ENCODE measurements at places on chromosomes 5 and 9. TPM values are rescaled to one million over a fixed set of nuclear protein-coding genes. Genes with fewer than 3 reads are reported as not detected.

The POLK gene
- 28.7 TPM for total RNA-seq

The RETREG1 gene
- total RNA-seq, result 15.1 TPM

GRCh38 chr9:137069508-137070091 is 757 bp downstream of the SAPCD2 start:
- H3K27me3 ChIP-seq, result no peaks in the 10 kb centered on the region
- H3K4me1 ChIP-seq, result peaks cover 37% of the 10 kb centered on the region
- peaks cover 6% of the 10 kb centered on the region for H3K36me3 ChIP-seq

DNA sequence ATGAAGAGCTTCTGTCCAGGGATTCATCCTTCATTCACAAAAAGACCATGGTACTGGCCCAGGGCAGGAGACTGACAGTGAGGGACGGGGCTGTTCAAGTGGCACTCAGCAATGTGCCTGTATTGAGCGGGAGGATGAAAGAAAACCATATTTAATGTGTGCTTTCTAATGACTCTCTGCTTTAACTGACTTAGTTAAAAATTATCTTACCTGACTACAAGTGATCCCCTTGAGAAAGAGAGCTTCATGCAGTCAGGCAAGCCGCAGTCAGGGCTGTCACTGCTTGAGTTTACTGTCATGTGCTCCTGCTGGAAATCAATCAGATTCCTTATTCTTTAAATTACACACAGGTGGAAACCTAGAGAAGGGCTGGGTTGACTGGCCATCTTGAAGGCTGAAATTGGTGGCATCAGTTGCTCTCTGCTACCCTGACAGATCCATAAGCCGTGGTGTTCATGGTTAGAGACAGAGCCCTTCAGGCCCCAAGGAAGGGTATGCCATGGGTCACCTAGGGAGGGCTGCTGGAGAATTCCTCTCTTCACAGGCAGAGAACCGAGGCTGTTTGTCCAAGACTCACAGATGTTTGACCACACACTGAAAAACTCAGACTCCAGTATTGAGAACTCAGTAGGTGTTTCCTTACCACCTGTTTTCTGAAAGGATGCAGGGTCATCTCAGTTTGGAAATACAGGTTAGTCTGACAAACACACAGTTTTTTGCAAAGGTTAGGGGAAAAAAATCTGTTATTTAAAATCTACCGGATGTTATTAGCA is 70.9 kb downstream of the TRIO start:
- no peaks in the 10 kb centered on the region for H3K36me3 ChIP-seq
- no peak overlapping the region for H3K4me3 ChIP-seq
- no peaks in the 10 kb centered on the region for H3K4me1 ChIP-seq
- H3K27me3 ChIP-seq, result peaks cover 19% of the 10 kb centered on the region
- no peak for DNase-seq
- H3K27ac ChIP-seq, result no peak overlapping the region

DNA sequence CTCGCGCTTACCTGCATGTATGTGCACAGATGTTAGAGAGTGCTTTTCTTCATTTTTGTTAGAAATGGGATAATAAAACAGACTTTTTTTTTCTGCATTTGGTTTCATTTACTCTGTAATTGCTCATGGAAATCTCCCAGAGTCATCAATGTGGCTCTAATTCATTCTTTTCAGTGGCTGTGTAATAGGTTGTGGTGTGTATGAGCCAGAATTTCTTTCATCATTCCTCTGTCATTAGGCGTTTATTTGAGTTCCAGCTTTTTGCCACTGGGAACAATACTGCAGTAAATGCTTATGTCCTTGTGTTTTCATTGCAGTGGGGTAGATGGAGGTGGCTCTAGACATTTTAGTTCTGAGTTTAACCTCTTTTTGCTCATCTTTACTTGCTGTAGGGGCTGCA is 118.9 kb downstream of the NXNL2 start:
- no peaks in the 10 kb centered on the region for H3K4me1 ChIP-seq
- H3K4me3 ChIP-seq, result no peak overlapping the region
- DNase-seq, result no peak
- H3K27ac ChIP-seq, result no peak overlapping the region

DNA sequence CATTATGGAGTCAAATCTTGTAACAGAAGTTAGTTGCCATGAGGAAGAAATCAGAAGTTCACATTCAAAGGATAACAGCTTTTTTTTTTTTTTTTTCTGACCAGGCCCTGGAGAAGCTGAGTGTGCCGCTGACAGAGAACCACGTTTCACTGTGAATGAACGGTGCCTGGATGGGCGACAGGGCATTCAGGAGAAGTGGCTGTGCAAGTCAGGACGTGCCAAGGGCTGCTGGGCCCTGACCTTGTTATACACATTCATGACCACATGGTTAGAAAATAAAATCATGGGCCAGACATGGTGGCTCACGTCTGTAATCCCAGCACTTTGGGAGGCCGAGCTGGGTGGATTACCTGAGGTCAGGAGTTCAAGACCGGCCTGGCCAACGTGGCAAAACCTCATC is 91.6 kb downstream of the ANKH start:
- H3K4me1 ChIP-seq, result peaks cover 26% of the 10 kb centered on the region
- H3K4me3 ChIP-seq, result no peak overlapping the region
- H3K36me3 ChIP-seq, result peaks cover 39% of the 10 kb centered on the region
- no peaks in the 10 kb centered on the region for H3K27me3 ChIP-seq
- no peak for DNase-seq
- no peak overlapping the region for H3K27ac ChIP-seq
